ENCODE measurements at places on chromosomes 11 and 22.

- no peak for DNase-seq
These were observed 7.2 kb upstream of the IL18BP start for GRCh38 chr11:71991494-71991893.

GRCh38 chr11:44905131-44905866 is 45.4 kb downstream of the TP53I11 start:
- DNase-seq: no peak

GRCh38 chr11:73872749-73873357 is 3.8 kb downstream of the COA4 start:
- no peak for DNase-seq

GRCh38 chr11:74030723-74031676 is 22.1 kb upstream of the UCP3 start:
- DNase-seq: no peak

DNA sequence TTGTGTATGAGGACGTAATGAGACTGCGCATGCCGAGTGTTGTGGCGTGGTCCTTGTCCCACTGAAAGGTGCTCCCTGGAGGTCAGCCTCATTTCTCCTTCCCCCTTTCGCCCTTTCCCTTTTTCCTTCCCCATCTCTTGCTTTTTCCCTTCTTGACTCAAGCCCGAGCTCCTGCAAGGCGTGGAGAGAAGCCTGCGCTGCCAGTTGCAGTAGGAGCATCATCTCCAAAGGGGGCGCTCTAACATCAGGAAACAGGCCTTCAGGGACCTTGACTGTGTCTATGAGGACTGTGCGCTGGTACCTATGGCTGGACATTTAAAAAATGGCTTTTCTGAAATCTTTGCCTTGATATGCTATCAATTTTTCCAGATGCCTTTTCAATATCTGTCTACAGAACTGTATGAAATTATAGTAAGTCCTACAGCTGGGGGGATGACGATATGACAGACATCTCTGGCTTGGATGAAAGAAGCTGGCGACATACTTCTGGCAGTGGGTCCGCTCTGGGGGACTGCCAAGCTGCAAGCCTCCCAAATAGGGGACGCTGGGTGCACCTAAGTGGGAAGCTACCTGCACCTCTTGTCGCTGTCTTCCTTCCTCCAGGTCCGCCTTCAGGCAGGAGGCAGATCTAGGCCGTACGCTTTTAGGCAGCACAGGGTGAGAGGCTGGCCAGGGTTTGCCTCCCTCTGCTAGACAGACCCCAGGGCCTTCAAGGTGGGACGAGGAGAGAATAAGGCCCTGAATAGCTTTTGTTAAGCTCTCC is 96.5 kb downstream of the NXPE2 start:
- peak; percentile 65 for DNase-seq

- DNase-seq: peak; percentile 27
These were observed 61.6 kb downstream of the LRP5 start for GRCh38 chr11:68373815-68374501.

- DNase-seq: peak; percentile 13
These were observed 95.4 kb downstream of the MORC2 start for GRCh38 chr22:30873086-30873650.

GRCh38 chr11:99973993-99974392 is 713.1 kb upstream of the ARHGAP42 start:
- no peak for DNase-seq

GRCh38 chr11:91231226-91231625 is 993.4 kb upstream of the FAT3 start:
- DNase-seq: no peak

GRCh38 chr11:85787168-85787567 is 23.8 kb downstream of the SYTL2 start:
- DNase-seq: no peak

DNA sequence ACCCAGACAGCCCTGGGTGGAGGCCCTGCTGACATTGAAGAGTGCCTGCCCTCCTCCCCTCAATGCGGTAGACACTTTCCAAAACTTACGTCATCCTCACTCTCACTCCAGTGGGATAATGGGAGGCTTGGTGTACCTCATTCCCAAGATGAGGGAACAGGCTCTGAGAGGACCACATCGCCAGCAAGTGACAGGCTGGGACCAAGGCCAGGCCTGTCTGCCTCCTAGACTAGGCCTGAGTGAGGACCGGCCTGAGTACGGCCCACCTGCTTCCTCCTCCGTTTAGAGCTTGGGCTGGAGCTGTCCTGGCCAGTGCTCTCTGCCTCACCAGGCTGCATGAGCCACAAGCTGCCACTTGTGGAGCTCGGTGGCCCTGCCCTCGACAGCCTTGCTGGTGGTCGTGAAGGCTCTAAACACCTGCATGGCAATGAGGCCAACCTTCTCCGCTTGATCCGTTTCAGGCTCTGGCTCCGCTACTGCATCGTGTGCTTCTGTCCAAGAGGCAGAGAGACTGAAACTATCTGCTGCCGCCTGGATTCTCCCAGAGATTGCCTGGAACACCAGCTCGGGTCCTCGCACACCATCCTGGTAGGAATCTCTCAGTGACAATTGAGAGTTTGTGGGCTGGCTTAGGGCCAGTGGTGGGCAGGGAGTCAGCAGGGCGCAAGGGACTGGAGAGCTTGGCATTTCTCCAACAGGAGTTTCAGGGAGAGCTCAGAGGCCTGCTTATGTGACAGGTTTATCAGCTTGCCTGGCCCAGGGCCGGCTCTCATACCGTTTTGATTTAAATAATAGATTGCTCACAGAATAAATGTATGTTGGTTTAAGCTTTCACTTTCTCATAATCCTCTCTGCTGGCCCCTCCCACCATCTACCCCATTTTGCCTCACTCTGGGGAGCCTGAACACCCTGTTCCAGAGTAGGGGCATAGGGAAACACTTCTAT is 9.4 kb downstream of the LRRC75B start:
- DNase-seq: no peak

- no peak for DNase-seq
These were observed 7.0 kb upstream of the NF2 start for GRCh38 chr22:29596408-29596807.

GRCh38 chr11:43072096-43072495 is 239.7 kb upstream of the API5 start:
- DNase-seq: no peak

GRCh38 chr11:7690648-7691047 is 15.6 kb downstream of the OVCH2 start:
- no peak for DNase-seq

GRCh38 chr11:28910926-28911325 is 802.7 kb downstream of the METTL15 start:
- DNase-seq: no peak

GRCh38 chr22:30829901-30830550 is 135.4 kb downstream of the OSBP2 start:
- DNase-seq: no peak

- no peak for DNase-seq
These were observed 6.8 kb downstream of the FUT4 start for GRCh38 chr11:94550513-94550912.

DNA sequence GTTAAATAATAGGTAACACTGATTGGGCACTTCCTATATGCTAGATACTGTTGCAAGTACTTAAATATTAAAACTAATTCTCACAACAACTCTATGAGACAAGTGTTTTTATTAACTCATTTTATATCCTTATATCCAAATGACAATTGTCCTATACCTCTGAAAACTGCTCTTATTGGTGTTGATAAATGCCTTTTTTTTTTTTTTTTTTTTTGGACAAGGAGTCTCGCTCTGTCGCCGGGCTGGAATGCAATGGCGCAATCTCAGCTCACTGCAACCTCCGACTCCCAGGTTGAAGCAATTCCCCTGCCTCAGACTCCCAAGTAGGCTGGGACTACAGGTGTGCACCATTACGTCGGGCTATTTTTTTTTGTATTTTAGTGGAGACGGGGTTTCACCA is 41.6 kb downstream of the MRTFA start:
- no peak for DNase-seq

GRCh38 chr22:30312053-30312452 is 14.7 kb downstream of the TBC1D10A start:
- DNase-seq: no peak

GRCh38 chr22:37126383-37126782 is 16.9 kb upstream of the TMPRSS6 start:
- DNase-seq: no peak

GRCh38 chr11:76103460-76103859 is 102.8 kb downstream of the WNT11 start:
- no peak for DNase-seq

GRCh38 chr11:41201156-41201555 is 258.3 kb downstream of the LRRC4C start:
- DNase-seq: peak; percentile 73

DNA sequence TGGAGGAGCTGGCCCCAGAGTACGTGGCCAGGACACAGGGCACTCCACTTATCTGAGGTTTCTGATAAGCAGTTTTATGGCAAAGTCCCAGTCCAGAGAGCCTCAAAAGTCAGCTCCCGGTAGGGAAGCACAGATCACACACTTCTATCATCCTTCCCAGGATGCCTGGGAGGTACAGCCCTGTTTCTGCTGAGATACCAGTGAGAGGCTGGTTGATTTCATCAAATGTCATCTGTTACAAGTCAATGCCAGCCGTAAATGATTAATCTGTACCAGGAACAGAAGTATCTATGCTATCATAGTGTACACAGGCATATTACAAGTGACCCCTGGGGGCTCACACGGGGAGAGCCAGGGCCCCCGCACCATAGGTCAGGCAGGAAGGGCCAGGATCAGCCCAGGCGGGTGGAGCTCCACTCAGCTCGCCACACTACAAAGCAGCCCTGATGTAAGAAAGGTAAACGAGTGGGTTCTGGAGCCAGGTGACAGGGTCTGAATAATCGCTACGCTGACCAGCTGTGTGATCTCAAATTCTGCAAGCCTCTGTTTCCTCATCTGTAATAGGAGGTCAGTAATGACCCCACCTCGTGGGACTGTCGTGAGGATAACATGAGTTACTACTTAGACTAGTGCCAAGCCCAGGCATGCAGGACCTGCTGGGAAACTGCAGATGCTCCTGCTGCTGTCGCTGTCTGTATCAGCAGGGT is 17.6 kb downstream of the PLA2G6 start:
- no peak for DNase-seq

GRCh38 chr22:50247748-50248147 is 2.9 kb upstream of the TUBGCP6 start:
- no peak for DNase-seq

DNA sequence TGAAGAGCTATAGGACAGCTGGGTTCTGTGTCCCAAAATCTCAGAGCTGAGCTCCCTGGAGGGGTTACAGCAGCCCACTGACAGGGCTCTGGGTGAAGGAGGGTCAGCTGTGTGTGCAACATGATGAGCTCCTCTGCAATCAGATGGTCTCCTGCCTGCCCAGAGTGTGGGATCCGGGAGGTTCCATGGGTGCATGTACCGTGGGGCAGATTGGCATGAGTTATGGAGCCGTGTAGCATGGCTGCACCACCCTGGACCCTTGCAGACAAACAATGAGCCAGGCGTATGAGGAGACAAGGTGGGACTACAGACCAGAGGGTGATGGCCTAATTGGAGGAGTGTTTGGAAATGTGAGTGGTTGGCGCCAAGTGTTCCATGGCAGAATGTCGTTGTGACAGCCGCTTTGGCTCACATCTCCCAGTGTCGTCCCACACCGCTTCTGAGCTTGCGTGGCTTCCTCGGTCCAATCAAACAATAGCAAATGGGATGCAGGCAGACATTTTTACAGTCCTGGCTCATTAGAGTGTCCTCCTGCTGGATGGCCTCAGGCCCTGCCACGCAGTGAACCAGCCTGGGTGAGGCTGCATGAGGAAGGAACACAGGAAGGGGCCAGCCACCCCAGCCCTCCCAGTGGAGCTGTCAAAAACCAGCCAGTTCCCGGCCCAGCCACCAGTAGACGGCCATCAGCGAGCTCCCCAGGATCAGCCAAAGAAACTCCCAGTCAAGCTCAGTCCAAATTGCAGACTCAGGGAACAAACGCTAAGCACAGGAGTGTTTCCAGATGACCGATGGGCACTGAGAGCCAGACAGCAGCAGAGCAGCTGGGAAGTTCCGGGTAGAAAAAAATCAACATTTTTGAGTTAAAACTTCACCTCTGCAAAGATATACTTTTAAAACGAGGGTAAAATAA is 1066.9 kb downstream of the BRD1 start:
- DNase-seq: peak; percentile 3

DNA sequence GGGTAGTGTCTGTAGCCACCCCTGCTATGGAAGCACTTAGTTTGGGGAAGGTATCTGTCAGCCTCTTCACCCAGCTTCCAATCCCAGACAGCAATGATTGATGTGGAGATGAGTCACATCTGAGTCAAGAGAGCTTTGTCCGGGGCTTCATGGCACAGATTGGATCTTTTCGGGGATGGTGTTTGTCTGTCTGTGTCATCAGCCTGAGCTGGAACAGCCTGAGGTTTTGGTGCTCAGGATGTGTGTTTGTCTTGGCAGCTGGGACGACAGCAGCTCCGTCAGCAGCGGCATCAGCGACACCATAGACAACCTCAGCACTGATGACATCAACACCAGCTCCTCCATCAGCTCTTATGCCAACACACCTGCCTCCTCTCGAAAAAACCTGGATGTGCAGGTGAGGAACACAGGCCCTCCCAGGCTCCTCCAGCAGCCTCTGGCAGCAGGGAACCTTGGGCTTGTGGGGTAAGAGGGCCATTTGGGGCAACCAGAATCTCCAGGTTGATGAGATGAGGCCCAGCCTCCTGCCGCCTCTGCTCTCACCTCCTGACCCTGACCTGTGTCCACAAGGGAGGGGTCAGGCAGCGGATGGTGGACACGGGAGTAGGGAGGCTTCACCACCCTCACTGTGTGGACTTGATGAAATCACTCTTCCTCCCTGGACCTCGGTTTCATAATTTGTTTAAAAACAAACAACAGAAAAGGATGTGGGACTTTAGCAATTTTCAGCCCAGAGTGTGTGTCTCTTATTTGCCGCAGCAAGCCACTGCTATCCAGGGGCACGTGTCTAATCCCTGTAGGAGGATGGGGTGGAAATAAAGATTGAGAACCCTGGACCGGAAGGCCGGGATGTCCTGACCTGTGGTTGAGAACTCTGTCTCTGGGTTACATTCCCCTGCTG is 124.3 kb downstream of the DBX1 start:
- no peak for DNase-seq

GRCh38 chr11:77332259-77332658 is 30.8 kb upstream of the GDPD4 start:
- DNase-seq: no peak

DNA sequence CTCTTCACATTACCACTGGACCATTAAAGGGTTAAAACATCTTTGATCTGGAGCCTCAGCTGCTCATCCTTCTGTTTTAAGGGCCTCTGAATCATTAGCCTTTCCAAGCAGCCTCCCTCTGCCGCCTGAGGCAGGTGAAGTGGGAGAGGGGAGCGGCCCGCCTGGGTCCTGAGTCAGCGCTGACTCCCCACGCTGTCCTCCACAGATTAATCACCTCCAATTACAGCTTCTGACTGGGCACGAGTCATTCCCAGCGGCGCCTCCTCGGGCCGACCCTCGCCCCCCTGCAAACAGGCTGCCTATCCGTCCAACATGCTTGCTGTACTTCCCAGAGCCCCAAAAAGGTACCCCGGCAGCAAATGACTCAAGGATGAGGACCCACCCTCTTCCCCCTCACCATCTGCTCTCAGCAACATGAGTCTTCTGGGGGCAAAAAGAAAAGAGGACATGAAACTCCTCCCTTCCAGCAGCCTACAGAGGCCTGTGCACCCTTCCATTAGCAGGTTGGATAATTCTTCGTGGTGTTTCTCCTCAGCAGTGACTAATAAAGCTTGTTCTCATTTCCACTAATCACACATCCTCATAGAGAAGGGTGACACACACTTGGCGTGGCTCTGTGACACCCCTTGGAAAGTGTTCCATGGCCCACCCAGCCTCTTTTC is 44.3 kb upstream of the JAM3 start:
- no peak for DNase-seq
